ENCODE measurements at places on chromosomes 11 and 22.
A peak's percentile ranks its signal among the peaks of the same experiment; 100 is the strongest.

- no peak for DNase-seq
These were observed 23.2 kb downstream of the P2RY2 start for GRCh38 chr11:73241300-73241699.

- no peak for DNase-seq
These were observed 13.7 kb downstream of the ARHGEF17 start for GRCh38 chr11:73321604-73322381.

GRCh38 chr11:16902182-16902581, 112.0 kb downstream of the PLEKHA7 start:
- DNase-seq, result peak; percentile 45

- DNase-seq, result no peak
These were observed 5.0 kb upstream of the LIMK2 start for GRCh38 chr22:31206896-31207687.

DNA sequence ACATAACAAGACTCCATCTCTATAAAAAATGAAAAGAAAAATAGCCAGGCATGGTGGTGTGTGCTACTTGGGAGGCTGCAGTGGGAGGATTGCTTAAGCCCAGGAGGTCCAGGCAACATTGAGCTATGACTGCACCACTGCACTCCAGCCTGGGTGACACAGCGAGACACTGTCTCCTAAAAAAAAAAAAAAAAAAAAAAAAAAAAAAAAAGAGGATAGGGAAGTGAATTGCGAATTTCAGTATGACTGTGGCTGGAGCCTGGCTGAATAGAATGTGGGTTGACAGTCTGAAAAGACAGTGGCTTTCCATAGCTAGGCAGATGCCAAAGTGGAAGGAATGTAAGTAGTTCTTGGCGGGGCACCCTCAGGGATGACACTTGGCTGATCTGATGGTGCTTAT, 6.4 kb upstream of the LDHAL6A start:
- DNase-seq, result no peak

DNA sequence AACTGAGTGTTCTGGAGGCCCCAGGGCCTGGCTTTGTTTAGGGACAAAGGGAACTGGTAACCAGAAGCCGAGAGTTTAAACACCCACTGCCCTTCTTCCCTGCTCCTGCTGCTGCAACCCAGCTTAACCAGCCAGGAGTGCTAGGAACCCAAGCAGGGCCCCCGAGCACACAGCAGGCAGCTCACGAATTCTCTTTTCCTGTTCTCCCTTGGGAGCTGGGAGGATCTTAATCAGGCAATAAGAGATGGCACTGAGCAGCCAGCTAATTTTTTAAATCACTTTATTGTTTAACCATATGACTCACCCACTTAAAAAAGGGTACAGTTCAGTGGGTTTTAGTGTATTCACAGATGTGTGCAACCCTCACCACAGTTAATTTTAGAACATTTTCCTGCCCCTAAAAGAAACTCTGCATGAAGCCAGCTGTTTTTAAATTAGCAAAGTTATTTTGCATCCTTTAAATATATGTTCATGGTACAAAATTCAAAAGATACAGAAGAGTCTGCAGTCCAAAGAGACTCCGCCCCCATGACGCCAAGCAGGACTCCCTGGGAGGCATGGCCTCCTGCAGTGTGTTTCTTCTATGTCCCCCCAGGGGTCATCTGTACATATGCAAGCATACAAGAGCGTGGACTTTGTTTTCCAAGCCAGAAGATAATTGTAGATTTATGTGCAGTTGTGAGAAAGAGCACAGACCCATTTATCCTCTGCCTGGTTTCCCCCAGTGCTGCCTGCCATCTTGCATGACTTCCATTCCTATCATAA, 18.9 kb upstream of the PPP6R3 start:
- no peak for DNase-seq

- peak; percentile 49 for DNase-seq
These were observed 754 bp downstream of the NUP50 start for GRCh38 chr22:45164270-45165088.
